ENCODE measurements at places on chromosomes 11 and 22. TPM values are rescaled to one million over a fixed set of nuclear protein-coding genes. Genes with fewer than 3 reads are reported as not detected.
A peak's percentile ranks its signal among the peaks of the same experiment; 100 is the strongest.

DNA sequence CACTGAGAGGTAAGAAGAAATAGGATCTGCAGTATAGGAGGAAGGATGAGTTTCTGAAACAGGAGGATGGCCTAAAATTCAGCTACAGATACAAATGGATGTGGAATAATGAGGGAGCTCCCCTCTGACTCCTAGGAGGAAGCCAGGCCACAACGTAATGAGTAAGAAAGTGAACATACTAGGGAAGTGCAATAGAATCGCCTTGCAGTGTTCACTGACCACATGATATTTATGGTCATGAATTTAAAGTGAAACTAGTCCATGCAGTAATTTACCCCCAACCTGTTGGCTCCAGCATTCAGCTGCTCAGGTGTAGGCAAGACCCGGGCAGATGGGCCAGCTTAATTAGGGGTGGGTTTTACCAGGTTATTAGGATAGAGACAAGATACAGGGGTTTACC lies 101.7 kb downstream of the DEUP1 start:
- no peak for ATAC-seq

- ATAC-seq: peak; percentile 20
These were observed 113.7 kb upstream of the BLID start for GRCh38 chr11:122229481-122230384.

DNA sequence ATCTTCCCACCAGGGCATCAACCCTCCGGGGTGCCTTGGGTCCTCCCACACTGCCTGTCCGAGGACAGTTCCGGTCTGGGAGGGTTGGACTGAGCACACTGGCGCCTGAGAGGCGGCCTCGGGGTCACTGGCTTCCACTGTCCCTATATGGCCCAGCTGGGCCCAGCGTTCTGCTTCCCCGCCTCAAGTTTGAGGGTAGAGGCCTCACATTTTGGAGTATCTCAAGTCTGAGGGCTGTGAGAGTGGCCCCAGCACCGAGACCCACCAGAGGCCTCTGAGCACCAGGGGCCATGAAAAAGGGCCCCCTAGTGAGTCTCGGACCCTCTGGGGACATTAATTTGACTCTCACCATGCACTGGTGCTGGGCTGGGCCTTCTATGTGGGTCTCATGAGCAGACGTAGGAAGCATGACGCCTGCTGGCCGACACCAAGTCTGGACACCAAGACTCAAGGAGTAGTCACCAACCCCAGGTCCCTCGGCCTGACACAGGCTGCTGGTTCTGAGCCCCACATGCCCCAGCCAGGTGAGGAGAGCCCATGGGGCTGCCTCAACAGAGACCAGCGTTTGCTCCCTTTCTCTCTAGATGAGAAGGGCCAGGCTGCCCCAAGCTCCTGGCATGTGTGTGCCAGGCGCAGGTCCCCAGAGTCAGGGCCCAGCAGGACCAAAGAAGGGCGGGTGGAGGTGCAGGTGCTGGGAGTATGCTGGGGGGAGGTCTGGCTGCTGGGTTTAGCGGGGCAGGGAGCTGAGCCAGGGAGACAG lies 27.5 kb downstream of the ARVCF start:
- ATAC-seq: no peak

- ATAC-seq: no peak
These were observed 2.1 kb downstream of the OMP start for GRCh38 chr11:77104727-77105126.

DNA sequence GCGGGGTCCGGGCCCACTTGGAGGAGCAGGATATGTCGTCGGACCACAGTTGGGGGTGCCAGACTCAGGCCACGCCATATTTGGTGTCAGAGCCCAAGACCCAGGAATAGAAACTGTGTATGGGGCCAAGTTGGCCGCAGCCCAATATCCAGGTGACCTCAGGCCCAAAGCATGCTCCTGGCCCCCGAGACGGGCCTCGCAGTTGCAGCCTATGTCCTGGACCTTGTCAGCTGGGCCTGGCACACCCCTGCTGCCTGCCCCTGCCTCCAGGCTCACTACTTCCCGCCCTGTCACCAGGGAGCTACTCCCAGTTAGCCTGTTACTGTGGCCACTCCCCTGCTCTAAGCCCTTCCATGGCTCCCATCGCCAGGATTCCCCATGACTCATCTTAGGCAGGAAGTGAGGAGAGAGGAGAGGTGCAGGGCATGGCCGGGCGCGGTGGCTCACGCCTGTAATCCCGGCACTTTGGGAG lies 23.1 kb downstream of the A4GALT start:
- peak; percentile 91 for ATAC-seq

GRCh38 chr11:44018127-44018521 lies 29.7 kb upstream of the ACCSL start:
- ATAC-seq: no peak

DNA sequence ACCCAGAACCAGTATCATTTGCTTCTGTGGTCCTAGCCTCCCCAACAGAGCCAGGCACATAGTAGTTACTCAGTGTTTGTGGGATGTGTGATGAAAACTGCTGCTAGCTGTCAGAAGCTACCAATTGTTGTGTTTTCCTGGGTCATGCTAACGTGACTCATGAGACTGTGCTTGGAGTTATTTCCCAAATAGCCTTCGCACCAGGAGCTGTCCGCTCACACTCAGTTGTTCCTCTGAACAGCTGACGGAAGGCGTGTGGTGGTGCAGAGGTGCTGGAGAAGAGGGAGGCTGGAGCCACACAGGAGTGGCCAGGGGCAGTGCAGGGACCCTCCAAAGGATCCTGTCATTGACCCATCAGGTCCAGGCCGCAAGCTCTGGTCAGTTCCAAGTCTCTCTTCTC lies 53.9 kb upstream of the TBCEL start:
- ATAC-seq: no peak

GRCh38 chr11:9141186-9141585 lies 49.8 kb upstream of the SCUBE2 start:
- ATAC-seq: no peak

- peak; percentile 57 for ATAC-seq
These were observed 5.7 kb upstream of the MYEOV start for GRCh38 chr11:69287968-69288882.

DNA sequence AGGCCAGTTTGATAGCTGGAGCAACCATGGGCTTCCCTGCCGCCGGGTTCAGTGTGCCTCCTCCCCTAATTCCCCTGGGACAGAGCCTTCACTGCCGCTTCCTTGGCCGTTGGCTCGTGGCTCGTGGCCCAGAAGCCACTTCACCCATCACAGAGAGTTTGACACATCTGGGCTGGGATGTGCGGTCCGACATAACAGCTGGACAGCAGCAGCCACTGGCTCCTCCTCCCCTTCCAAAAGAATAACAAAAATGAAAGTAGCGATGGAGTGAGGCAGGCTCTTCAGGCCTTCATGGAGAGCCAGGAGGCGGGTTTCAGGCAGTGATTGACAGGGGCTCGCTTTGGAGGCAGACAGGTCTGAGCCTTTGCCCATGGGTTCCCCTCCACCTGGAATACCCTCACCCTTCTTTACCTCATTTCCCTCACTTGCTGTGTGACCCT lies 8.2 kb downstream of the CREB3L1 start:
- no peak for ATAC-seq

DNA sequence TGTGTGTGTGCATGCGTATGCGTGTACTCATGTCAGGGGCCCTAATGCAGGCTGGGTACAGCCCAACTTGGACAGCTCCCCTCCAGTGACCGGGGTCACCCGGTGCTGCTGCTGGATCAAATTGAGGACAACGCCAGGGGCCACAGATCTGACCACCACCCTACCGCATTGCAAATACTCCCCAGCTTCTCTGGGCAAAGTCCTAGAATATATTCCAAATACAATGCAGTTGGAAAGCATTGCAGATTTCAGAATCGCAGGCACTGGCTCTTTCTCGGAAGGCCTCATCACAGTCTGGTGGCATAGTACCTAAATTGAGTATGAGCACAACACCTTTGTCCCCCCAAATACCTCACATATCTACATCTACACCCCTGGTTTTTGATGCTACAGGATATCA lies 43.2 kb downstream of the MYO7A start:
- ATAC-seq: no peak

GRCh38 chr22:25722626-25723025 lies 19.4 kb upstream of the MYO18B start:
- ATAC-seq: no peak

GRCh38 chr11:117874253-117874909 lies 2.1 kb downstream of the FXYD6 start:
- ATAC-seq: no peak

- ATAC-seq: no peak
These were observed 79.6 kb upstream of the MYOD1 start for GRCh38 chr11:17639781-17640180.

- no peak for ATAC-seq
These were observed 13.8 kb upstream of the RTN4R start for GRCh38 chr22:20281891-20282290.

DNA sequence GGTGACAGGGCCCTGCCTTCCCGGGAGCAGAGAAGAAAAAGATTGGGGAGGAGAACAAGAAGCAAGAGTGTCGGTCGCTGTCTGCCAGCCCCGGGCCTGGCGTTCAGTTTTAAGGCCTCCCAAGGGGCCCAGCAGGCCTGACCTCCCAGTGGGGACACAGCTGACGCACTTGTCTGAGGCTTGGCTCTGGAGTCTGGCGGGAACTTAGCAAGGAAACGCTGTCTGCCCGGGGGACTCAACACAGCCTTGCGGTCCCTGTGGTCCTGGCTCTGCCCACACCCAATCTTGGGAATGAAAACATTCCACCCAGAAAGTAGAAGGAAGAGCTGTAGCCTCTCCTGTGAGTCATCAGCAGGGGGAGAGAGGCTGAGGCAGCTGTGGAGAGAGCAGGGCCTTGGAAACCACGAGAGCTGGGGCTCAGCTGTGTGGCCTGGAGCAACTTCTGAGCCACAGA lies 54.4 kb downstream of the TRAF6 start:
- ATAC-seq: peak; percentile 62

- ATAC-seq: no peak
These were observed 36.0 kb downstream of the DDIAS start for GRCh38 chr11:82937554-82937953.

GRCh38 chr11:122146475-122146874 lies 30.5 kb upstream of the BLID start:
- ATAC-seq: no peak

DNA sequence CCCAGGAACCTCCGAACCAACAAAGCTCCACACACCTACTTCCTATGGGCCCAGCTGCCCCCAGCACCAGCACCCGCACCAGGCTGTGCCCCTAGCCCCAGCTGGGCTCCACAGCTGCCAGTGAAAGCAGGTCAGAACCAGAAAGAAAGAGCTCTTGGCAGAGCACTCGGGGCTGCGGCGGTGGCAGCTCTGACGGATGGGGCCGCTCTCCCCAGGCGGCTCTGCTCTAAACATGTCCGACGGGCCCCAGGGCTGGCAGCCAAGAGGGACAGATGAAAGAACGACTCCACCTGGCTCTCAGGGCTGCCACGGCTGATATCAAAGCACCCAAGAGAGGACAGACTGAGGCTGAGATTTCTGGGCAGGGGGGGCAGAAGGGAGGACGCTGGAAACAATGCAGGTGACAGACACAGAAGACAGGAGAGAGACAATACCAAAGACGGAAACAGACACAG lies 25.7 kb downstream of the LRFN4 start:
- peak; percentile 25 for ATAC-seq

DNA sequence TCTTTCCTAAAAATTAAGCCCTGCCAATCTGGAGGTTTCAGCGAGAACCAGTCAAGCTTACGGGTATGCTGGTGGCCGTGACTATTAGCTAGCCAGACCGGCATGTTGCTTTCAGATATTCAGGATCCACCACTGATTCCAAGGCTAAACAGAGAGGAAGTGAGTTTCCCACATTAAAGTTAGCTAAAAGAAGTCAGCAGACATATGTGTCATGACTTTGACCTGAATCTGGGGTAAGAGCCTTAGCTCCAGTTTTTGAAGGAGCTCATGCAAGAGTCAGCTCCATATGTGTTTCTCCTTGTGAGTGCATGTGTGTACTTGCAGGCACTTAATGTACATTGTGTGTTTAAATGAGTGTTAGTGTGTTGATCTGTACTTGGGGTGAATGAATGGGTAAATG lies 1.4 kb downstream of the ZFPL1 start:
- no peak for ATAC-seq

DNA sequence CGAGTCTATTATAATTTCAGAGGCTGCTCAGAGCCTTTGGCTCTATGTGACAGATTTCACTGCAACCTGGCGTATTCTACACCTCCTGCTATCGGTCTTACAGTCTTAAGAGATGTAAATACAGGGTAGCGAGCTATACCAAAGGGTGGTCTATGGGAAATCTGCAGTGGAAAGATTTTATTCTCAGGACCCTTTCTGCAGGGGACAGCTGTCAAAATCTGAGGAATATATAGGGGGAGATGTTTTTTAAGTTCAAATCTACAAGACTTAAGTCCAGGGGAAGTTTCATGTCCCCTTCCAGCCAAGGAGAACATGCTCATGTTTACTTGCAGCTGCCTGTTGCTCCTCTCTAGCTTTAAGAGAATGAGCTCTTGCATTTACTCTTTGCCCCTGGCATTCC lies 62.7 kb downstream of the MICAL2 start:
- no peak for ATAC-seq

GRCh38 chr11:123700772-123701171 lies 40.7 kb downstream of the ZNF202 start:
- no peak for ATAC-seq

DNA sequence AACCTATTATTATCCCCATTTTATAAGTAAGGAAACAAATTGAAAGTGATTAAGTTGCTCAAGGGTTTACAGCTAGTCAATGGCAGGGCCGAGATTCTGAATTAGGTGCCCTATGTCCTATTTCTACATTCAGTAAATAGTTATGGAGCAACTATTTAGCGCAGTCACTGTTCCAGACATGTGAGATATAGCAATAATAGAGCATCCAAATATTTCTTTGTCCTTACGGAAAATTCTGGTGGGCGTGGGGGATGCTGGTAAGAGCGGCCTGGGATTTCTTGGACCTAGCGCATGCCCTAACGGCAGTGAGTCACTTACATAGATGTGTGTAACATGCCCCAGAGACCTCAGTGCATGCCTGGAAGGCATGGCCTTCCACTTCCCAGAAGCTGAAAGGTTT lies 4.4 kb downstream of the DTX4 start:
- no peak for ATAC-seq

GRCh38 chr11:9716275-9717039 lies 52.6 kb downstream of the SWAP70 start:
- peak; percentile 76 for ATAC-seq

The CRYBB3 gene
- total RNA-seq: 0.64 TPM

The EIF3L gene
- 358 TPM for total RNA-seq

The PANX2 gene
- total RNA-seq: 0.92 TPM

The PGA5 gene
- total RNA-seq: not detected

The CECR2 gene
- total RNA-seq: 0.40 TPM

The DRICH1 gene
- total RNA-seq: 0.32 TPM

The SYT7 gene
- total RNA-seq: 3.6 TPM

The MYBPC3 gene
- total RNA-seq: not detected

The SERPING1 gene
- total RNA-seq: 16.7 TPM

The TLCD5 gene
- total RNA-seq: 0.48 TPM
